ENCODE measurements at places on chromosomes 3 and 15.

DNA sequence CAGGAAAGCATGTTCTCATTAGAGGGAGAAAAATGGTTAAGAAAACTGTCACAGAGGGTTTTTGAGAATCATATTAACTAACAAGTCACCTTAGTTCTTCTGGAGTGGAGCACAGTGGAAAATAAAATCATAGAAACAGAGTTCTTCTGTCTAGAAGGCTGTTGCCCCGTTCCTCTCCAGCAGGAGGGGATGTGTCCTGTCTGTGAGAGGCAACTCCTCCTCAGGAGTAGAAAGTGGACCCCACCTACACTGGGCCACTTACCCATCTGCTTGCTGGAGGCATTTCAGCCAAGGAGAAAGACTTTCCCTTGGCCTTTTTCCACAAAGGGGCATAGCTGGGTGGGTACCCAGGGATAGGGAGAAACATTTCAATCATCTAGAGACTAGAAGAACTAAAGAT lies 106.6 kb downstream of the SSR3 start:
- no peak for DNase-seq

GRCh38 chr3:50183755-50184154 lies 7.7 kb upstream of the GNAT1 start:
- no peak for DNase-seq

DNA sequence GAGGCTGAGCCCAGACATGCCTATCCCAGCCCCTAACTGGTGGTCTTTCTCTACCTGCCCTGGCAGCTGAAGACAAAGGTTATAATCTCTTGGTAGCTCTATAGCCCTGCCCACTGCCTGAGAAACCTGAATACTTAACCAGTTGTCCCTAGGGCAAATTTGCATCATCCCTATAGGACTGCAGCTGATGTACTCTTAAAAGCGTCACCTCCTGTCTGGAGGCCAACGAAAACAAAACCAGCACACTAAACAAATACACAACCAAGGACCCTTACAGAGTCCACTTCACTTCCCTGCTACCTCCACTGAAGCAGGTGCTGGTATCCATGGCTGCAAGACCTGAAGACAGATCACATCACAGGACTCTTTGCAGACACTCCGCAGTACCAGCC lies 98.0 kb downstream of the KCNAB1 start:
- no peak for DNase-seq

DNA sequence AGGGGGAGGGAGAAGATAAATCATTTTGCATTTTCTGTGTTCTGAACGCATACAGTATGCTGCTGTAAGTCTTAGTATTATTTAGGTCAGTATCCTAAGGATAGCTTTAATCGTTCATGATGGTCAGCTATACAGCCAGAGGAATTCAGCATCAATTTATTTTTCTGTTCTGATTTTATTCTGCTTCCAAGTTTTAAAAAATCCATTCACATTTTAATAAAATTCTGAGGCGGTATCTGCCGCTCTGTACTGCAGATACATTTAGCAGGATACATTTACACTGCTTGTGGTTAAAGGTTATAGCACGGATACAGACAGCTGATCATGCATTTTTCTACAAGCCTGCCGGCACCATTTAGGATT lies 17.8 kb downstream of the ZBTB38 start:
- DNase-seq: no peak
